ENCODE measurements at places on chromosomes 7 and 10.

DNA sequence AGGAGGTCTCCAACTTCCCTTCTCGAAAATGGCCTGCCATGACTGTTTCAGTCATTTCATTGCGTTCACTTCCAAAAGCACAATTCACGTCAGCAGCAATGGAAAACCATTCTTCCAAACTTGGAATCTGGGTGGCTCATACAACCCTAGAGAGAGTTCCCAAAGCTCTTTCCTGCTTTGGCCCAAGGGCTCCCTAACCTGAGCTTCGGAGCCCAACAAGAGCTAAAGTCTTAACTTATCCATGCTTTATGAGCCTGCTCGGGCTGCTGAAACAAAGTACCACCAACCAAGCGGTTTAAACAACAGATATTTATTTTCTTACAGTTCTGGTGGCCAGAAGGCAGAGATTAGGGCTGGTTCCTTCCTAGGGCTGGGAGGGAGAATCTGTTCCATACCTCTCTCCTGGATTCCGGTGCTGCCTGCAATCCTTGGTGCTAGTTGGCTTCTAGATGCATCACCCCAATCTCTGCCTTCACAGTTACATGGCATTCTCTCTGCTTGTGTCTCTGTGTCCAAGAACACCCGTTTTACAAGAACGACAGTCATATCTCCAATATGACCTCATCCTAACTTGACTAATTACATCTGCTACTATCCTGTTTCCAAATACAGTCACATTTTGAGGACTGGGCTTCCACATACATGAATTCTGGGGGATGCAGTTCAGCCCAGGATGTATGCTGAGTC, 33.5 kb downstream of the CAMK2B start:
- DNase-seq = no peak

DNA sequence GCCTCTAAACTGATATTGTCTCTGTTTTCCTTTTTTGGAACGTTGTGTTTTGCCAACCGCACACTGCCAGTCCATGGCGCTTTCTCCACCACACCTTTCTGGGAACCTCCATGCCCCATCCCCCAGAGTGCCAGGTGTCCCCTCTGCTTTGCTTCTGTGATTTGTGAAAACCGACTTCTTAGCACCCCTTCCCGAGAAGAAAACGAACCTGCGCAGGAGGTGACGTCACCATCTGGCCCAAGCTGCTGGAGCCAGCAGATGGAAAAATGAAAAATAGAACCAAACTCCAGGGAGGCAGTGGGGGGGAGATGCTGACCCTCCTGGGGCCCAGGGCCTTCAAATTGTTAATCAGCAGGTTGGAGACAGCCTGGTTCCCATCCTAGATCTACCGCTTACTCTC, 103.8 kb downstream of the HTR5A start:
- no peak for DNase-seq

DNA sequence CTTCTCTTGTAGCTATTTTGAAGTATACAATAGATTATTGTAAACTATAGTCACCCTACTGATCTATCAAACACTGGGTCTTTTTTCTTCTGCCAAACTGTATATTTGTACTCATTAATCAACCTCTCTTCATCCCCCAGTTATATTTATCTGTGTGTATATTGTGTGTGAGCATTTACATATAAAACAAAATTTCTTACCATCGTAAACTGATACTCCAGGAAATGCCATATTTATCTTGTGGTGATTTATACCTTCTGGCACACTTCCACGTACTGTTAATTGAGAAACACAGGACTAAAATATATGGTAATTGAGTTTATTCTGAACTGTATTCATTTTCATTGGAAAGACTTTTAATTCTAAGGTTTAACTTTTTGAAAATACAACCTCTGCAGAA, 18.9 kb downstream of the ANLN start:
- DNase-seq = no peak

DNA sequence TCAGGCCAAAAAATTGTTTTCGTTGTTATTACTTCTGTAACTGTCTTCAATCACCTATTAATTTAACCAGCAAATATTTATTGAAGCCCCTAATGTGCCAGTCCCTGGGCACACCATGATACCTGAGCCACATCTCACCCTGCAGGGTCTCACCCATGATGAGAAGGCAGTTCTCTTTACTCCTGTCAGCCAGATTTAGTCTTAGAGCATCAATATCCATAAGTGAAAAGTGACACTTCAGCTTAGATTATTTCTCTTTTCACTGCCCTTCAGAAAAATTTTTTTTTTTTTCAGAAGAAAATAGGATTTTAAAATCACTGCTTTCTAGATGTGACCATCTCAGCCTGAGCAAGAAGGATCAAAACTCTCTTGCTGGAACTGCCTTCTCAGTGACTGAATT, 258.6 kb upstream of the NFE2L3 start:
- DNase-seq = no peak

Measured in effector memory CD4-positive, alpha-beta T cell (primary cell).